Right hindlimb (tissue), 1 donor: ENCODE measurements at places on chromosomes 16 and 17.

DNA sequence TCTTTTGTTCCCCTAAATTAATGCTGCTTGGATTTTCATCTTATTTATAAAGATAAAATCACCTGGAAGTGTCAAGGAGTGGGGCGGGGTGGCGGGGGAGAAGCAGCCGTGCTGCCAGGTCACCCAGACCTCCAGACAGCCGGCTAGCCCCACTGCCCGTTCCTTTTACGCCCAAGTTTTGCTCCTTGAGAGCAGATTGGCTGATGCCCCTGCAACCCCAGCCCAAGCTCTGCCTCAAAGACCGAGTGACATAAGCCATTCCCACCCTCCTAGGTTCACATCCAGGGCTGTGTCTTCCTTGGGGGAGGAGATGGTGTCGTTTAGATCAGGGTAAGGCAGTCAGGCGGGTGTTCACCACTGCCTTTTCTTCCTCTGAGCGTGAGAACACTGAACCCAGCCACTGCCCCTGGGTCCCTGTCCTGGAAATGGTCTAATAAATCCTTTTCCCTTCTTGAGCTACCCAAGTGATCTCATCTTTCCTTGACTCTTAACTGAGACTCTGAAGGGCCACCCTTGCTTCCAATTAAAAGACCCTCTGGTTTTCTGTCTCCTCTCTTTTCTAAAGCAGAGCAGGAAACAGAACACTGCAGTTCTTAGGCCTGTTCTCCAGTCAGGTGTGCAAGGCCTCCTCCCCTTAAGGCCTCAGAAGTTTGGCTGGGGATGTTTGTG is 5.7 kb downstream of the PDF start:
- DNase-seq, result no peak

GRCh38 chr17:8608001-8608400 is 22.5 kb downstream of the MYH10 start:
- DNase-seq, result no peak

DNA sequence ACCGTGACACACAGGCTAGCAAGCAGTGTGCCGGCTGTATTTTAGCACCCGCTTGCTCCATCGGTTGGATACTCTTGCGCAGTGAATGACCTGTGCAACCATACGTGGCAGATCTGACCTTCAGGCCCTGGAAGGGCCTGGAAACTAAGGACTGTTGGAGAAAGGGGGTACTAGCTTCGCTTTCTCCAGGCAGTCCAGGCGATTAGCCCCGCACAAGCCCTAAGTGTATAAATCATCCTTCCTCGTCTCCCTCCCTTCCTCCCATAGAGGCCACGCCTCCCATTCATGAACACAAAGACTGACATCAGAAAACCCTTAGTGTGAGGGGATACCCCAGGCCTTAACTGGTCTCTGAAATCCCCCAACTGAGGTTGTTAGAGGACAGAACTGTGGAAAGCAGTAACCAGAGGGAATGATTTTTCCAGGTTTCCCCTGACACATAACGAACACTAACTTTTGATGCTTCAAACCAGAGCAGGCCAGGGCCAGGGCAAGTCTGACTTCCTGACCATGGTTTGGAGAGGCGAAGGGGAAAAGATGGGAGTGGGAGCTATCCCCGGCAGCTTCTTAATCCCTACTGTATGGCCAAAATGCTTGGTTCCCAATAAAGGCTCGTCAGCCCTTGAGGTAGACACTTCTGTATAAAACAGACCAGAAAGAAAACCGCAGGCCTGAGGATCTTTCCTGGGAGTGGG is 1.4 kb upstream of the DYNLL2 start:
- no peak for DNase-seq

DNA sequence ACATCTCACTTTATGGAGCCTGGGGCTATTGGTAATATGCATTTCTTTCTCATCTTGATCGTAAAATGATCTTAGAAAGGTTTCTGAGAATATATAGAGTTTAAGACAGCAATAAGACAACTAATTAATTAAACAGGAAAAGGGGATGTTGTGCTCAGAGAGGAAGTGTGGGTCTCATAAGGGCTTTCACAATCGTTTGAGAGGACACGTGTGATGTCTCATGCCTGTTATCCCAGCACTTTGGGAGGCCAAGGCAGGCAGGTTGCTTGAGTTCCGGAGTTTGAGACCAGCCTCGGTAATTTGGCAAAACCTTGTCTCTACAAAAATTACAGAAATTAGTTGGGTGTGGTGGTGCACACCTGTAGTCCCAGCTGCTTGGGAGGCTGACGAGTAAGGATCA is 295.6 kb downstream of the WWOX start:
- no peak for DNase-seq

- no peak for DNase-seq
These were observed 36.5 kb downstream of the TBCD start for GRCh38 chr17:82788206-82789001.

DNA sequence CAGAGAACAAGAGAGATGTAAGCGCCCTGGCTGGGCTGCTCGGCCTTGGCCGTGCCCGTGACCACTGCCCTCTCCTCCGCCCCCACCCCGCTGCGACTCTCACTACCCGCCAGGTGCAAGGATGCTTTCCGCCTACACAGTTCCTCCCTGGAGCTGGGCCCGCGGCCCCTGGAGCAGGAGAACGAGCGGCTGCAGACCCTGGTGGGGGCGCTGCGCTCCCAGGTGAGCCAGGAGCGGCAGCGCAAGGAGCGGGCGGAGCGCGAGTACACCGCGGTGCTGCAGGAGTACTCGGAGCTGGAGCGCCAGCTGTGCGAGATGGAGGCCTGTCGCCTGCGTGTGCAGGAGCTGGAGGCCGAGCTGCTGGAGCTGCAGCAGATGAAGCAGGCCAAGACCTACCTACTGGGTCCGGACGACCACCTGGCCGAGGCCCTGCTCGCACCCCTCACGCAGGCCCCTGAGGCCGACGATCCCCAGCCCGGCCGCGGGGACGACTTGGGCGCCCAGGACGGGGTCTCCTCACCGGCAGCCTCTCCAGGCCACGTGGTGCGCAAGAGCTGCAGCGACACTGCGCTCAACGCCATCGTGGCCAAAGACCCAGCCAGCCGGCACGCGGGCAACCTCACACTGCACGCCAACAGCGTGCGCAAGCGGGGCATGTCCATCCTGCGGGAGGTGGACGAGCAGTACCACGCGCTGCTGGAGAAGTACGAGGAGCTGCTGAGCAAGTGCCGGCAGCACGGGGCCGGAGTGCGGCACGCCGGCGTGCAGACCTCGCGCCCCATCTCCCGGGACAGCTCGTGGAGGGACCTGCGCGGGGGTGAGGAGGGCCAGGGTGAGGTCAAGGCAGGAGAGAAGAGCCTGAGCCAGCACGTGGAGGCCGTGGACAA is 9.2 kb upstream of the MRPL58 start:
- no peak for DNase-seq

- peak; percentile 48 for DNase-seq
These were observed 15.8 kb upstream of the AKTIP start for GRCh38 chr16:53518550-53519416.

DNA sequence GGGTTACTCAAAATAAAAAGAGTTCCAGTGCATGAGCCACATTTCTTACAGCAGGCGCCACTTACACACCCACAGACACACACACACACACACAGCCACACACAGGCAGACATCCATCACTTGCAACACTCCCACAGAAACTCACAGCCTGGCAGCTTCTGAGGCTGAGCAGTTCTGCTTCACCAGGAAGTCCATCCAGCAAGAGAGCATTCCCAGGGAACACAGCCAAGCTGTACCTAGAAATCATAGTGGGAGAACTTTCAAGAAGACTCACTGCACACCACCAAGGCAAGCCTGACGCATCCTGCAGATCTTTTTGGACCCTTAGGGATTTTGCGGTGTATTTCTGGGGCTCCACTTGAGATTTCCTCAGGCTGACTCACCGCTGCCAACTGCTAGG is 140.9 kb upstream of the WSB1 start:
- no peak for DNase-seq

- no peak for DNase-seq
These were observed 43.8 kb downstream of the PIMREG start for GRCh38 chr17:6488008-6488539.

DNA sequence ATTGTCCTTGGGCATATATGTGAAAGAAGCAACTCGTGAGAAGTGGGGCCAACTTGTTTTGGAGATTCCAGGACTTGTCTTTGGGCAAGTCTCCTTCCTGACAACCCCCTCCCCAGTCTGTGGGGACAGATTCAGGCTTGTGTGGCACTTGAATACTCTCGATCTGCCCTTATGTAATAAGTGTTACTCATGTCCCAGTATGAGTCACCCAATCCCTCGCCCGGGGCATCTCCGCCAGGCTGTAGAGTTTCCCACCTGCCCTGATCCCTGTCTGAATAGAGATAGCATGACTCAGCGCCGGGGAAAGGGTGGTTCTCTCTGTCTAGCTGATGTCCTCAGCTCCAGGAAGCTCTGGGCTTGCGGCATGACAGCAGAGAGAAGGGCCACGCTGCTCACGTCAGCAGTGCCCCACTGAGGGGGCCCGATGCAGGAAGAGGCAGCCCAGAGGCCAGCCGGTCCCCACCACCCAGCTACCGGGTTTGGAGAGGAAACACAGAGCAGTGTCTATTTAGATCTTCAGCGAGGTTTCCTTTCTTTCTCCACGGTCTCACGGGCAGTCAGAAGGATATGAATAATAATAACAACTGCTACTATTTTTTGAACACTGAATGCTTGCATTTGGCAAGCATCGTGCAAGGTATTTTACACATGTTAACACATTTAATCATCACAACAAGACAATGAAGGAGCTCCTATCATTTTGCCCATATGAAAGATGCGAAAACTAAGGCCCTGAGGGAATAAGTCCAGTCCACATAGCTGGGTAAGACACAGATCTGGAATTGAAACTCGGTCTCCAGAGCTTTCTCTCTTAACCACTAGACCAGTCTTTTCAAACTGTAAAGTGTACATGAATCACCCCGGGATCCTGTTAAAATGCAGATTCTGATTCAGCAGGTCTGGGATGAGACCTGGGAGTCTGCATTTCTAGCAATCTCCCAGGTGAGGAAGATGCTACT is 426.7 kb upstream of the MAF start:
- DNase-seq, result peak; percentile 54

DNA sequence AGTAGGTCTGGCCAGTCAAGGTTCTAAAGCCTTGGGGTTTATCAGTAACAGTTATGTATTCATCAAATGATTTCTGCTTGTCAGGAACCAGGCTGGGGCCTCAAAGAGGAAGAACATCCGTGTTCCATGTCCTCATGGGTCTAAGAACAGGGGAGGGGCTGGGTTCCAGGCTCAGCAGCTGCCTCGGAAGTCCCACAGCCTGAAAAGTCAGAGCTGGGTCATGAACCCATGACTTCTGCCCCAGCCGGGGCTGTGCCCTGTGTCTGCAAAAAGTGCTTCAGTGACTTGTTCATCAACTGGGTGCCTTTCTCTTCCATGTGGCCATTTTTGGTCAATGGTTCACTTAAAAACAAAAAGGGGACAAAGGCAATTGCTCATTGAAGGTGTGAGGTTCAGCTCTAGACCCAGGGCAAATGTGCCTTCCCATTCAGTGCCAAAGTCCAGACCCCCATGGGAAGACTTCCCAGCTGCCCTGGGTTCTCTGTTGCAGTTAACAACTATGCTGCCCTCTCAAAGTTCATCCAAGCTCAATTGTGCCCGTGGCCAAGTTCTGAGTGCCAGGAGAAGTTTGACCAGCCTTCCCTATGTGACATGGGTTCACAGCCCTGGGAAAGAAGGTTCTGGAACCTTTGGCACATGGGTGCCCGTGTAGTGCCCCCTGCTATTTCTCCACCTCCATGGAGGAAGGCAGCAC is 18.5 kb downstream of the TBKBP1 start:
- no peak for DNase-seq

DNA sequence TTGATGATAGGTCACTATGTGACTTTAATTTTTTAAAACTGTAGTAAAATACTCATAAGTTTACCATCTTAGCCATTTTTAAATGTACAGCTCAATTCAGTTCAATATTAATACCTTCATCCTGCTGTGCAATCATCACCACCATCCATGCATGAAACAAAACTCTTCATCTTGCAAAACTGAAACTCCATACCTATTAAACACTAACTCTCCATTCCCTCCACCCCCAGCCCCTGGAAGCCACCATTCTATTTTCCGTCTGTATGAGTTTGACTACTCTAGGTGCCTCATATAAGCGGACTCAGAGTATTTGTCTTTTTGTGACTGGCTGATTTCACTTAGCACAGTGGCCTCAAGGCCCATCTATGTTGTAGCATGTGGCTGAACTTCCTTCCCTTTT is 9.4 kb upstream of the CNEP1R1 start:
- no peak for DNase-seq

DNA sequence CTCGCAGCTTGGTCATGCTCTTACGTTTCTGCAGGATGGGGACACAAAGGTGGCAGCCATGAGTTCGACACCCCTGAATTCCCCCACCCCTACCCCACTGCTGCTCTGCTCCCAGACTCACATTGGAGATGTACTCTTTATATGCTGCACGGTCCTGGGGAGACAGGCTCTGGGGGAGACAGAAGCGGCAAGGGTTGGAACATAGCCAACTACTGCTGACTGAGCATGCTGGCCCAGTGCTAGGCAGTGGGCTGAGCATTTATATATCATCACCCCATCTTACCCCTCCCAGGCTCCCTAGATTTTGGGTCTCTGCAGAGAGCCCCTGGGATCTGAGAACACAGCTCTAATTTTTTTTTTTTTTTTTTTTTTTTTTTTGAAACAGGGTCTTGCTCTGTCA is 8.1 kb upstream of the ATXN7L3 start:
- DNase-seq, result no peak

DNA sequence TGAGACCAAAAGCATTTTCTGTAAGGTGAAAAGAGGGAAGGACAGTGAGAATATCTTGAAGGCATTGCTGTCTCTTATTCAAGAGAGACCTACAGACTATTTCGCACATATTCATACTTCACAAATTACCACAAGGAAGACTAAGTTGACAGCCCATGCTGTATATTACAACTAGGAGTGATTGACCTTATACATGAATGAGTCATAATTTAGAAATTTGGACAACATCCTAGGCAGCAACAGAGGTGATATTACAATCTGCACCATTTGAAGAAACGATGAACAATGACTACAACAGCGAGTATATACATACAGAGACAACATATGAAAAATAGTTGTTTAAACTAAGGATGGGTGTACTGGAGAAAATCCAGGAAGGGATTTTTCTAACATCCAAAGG is 971.7 kb downstream of the CDH11 start:
- no peak for DNase-seq

DNA sequence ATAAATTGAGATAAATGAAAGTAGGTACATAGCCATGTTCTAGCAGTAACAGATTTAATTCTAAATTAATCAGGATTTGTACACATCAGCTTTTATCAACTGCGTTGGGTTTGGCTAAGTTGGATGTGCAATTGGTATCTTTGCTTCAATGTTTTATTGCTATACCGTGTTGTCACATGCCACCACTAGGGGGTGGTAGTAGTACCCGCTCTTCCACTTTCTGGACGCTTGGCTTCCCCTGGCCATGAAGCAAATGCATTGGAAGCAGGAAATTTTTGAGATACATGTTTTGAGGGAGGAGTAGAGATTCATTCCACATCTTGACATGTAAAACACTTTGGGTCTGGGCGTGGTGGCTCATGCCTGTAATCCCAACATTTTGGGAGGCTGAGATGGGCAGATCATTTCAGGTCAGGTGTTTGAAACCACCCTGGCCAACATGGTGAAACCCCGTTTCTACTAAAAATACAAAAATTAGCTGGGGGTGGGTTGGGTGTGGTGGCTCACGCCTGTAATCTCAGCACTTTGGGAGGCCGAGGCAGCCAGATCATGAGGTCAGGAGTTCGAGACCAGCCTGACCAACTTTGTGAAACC is 58.6 kb downstream of the EMP2 start:
- peak; percentile 77 for DNase-seq
